ENCODE measurements at places on chromosomes 1 and 21.

DNA sequence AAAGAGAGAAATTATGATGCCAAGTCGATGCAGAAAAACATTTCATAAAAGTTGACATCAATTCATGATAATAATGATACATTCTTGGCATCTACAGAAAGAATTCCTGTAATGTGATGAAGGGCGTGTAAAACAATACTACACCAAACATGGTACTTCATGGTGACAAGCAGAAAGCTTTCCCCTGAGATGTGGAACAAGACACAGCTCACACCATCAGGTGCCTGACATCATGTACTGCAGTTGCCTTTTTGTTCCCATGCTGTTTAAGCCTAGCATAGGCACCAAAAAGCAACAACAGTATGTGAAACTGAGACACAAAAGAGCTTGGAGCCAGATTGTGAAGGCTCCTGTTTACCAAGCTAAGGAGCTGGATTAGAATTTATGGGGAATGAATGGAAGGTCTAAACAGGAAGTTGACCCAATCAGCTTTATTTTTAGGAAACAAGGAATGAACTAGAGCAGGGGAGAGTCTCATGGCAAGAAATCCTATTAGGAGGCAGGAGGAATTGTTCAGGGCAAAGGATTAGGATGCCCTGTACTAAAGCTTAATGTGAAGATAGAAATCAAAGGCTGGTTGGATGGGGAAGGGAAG is 67.2 kb downstream of the SYDE2 start:
- DNase-seq = no peak

DNA sequence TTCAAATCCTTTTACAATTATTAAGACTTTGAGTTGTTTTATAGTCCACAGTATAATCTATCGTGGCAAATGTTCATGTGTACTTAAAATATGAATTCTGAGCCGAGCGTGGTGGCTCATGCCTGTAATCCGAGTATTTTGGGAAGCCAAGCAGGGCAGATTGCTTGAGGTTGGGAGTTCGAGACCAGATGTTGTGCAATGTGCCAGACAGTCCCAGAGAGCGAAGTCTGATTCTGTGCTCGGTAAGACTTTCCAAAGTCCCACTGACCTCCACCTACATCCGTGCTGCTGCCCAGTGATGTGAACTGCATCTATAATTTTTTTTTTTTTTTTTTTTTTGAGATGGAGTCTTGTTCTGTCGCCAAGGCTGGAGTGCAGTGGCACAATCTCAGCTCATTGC is 52.2 kb downstream of the VPS26C start:
- DNase-seq = no peak

DNA sequence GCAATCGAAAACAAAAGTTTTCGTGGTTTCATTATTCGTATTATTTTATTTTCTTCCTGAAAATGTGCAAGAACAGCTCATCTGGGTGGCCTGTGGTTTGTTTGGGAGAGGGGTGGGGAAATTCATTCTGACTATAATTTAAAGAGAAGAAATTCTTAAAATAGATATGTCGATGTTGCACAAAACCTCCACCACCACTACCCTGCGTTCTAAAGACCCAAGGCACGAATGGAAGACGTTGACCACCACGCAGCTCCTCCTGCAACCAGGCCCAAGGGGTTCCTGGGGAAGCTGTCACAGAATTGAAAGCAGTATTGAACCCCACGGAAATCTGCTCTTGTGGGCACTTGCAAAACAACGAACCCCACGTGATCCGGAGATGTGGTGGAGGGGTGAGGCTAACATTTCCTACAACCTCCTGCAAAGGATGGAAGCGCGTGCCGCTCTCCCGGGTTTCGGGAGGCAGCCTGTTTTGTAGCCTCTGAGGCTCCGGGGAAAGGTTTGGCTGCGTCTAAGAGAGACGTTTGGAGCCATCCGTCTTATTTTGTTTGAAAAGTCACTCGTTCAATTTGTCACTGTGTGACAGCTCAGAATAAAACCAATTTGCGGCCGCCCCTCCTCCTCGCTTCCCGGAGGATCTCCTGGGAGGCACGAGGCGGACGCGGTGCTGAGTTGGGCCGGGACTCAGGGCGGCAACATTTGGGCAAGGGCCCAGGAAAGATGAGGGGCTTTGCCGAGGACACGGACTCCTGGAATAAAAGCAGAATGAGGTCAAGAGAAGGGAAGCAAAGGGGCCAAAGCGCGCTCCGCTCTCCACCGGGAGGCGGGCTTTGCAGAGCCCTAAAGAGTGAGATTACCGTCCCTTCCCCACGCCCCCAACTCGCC is 810 bp upstream of the HLX start:
- no peak for DNase-seq

DNA sequence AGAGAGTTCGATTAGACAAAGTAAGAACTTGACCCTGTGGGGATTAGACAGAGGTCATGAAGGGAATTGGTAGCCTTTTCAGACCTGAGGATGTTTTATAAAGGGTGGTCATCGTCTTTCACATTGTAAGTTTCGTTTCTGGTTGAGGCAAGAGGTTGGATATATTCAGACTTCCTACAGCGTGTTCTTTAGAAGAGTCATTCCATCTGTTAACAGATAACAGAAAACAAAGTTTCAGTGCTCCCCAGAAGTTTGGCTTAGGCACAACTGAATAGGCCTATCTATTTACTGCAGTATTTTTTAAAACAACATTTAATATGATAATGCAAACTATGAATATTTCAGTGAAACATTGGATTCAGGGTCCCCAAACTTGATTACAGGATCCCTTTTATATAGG is 17.1 kb upstream of the IVNS1ABP start:
- no peak for DNase-seq

GRCh38 chr1:39976732-39977131 is 21.8 kb downstream of the MFSD2A start:
- no peak for DNase-seq

DNA sequence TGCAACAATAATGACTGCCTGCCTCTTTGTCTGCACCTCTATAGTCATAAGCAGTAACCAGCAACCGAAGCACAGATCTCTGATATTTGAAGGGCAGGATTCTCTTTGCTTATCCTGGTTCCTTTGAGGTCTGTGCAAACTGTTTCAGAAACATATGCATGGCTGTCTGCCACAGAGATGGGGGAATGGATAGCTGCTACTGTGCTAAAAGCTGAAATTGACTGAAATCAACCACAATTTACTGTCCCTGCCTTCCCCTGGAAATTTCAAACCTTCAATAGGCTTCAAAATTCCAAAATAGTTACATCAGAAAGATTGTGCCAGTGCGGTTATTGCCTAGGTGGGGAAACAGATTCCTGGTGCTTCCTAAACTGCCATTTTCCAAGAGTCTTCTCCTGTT is 136.8 kb upstream of the GORAB start:
- DNase-seq = no peak

- DNase-seq = no peak
These were observed 35.5 kb downstream of the RHOU start for GRCh38 chr1:228770779-228771223.

DNA sequence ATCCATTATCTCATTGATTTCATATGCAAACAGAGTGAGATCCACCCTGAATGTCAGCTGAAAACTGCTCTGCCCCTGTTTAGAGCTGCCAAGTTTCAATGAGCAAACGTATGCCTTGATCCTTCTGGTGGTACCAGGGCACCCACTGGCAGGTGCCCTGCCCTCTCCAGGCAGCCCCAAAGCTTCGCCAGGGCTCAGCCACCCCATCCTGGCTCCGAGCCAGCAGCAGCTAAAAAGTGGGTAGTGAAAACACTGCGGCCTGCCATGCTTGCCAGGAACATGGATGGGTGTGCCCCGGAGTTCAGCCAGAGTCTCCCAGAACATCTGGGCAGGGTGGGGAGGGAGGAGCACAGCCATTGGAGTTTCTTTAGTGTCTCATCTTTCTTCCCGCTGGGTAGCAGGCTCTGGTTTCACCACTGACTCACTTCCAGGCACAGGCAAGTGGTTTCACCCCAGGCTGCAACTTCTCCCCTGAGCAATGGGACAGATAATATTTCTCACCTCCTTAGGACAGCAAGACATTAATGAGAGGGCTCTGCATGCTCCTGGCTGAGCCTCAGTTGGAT is 8.1 kb upstream of the LMX1A start:
- DNase-seq = no peak

- DNase-seq = no peak
These were observed 8.6 kb upstream of the PIGV start for GRCh38 chr1:26779098-26779668.

DNA sequence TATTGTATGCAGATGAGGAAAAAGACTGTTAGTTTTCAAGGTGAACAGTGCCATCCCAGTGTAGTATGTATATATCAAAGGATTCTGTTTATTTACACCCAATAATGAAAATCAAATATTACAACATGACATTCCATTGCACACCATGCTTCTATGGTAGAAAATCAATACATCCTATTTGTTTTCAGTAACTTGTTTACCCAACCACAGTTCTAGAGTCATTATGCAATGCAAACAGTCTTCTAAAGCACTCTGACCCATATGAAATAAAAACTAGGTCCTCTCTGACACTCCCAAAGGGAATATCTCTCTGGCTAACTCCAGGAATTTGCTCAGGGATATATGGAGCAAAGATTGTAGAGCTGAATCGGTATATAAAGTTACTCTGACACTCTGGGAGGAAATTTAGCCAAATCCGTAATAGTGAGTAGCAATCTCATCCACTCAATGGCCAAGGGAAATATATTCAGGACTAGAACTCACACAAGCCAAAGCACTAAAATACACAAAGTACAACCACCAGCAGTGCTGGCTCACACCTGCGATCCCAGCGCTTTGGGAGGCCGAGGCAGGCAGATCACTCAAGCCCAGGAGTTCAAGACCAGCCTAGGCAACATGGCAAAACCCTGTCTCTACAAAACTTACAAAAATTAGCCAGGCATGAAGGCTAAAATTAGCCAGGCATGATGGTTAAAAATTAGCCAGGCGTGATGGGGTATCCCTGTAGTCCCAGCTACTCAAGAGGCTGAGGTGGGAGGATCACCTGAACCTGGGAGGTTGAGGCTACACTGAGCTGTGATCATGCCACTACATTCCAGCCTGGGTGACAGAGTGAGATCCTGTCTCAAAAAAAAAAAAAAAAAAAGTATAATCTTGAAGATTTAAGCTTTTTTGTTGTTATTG is 75.2 kb downstream of the RERE start:
- DNase-seq = no peak

GRCh38 chr1:46492871-46493270 is 3.2 kb downstream of the DMBX1 start:
- DNase-seq = no peak

DNA sequence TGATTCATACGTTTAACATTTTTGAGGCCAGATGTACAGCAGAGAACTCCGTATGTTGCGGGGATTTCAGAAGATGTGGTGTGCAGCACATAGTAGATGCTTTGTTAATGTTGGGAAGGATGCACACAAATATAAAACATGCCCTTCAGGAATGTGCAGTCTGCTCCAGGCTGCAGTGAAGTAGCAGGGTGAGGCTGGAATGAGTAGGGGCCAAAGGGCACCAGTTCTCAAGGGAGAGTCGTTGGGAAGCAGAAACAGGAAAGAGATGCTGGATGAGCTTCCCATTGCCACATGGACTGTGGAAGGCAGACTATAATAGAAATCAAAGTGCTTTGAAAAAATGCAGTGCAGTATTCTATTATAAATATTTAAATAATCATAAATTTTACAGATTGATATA is 126.9 kb downstream of the NOS1AP start:
- no peak for DNase-seq

- no peak for DNase-seq
These were observed 32.1 kb upstream of the PLPPR4 start for GRCh38 chr1:99232172-99232571.

DNA sequence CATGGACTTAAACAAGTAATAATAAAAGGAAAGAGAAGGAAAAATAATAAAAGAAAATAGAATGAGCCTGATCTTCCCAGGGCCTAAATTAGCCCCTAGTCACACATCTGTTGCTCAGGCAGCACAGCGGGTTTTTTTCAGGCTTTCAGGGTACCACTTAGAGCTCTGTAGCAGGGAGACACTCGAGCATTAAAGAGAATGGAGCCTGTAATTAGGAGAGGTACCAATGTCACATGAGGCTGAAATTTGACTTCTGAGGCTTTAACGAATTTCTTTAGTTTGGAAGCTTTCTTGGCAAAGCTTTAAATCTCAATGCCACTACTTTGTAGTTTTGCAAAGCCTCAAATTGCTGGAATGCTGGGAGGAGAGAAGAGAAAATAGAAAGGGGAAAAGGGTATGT is 116.3 kb downstream of the AK5 start:
- DNase-seq = no peak

GRCh38 chr1:100703716-100704115 is 15.8 kb upstream of the VCAM1 start:
- no peak for DNase-seq

- DNase-seq = no peak
These were observed 9.6 kb downstream of the SMAP2 start for GRCh38 chr1:40383095-40383487.

GRCh38 chr21:30625449-30626165 is 5.2 kb downstream of the KRTAP20-4 start:
- DNase-seq = no peak

GRCh38 chr1:27954186-27954585 is 5.6 kb upstream of the XKR8 start:
- DNase-seq = no peak

DNA sequence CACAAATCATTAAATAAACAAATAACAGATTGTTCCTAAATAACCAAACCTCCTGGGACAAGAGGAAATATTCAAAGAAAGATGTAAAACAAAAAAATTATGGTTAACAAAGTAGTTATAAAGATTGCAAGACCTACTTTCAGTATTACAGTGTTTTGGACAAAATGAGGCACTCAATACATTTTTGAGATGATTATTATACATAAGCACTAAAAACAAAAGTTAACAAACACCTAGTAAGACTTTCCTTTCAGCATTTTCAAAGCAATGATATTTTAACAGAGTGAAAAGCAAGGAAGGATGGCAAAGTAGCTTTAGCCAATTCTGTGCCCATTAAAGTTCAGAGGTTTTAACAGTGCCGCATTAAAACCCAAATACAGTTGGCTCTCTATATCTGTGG is 17.2 kb downstream of the OMA1 start:
- DNase-seq = no peak

- DNase-seq = no peak
These were observed 262.9 kb downstream of the PTPRU start for GRCh38 chr1:29499104-29499650.

DNA sequence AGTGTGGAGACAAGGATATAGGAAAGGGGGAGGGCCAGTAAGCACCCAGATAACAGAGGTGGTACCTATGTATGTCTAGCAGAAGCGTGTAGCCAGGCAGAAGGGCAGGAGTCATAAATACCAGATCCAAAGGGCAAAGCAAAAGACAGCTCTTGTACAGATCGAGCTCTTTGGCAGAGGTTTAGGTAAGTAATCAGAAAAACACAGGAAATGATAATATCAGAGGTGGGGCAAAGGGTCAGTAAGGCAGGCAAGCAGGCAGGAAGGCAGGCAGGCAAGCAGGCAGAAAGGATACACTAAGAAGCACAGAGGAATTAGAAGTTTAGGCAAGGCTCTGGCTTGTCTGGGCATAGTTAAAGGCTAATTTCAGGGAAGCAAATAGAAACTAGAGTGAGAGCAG is 22.7 kb upstream of the SLFNL1 start:
- DNase-seq = no peak

DNA sequence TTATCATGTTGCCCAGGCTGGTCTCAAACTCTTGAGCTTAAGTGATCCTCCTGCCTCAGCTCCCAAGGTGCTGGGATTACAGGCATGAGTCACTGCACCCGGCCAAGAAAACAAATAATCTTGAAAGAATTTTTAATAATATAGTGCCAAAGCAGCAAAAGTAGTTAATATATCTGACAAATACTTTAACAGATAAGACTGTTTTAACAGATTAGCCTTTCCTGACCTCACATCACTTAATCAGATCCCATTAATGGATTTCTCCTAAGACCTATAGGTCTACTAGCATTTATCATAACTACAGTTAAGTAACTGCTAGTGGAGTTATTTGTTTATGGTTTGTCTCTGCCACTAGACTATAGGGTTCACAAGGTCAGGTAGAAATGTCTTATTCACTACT is 61.1 kb upstream of the HP1BP3 start:
- no peak for DNase-seq

Data from germinal center (tissue), 1 donor.